ENCODE measurements at places on chromosomes 4 and X.

GRCh38 chr4:17115583-17115982 lies 217.1 kb upstream of the LDB2 start:
- DNase-seq, result peak; percentile 11

GRCh38 chrX:21171181-21171580 lies 203.0 kb upstream of the CNKSR2 start:
- no peak for DNase-seq

- DNase-seq, result no peak
Measured at GRCh38 chrX:146456058-146456457, 353.5 kb upstream of the CXorf51B start.

DNA sequence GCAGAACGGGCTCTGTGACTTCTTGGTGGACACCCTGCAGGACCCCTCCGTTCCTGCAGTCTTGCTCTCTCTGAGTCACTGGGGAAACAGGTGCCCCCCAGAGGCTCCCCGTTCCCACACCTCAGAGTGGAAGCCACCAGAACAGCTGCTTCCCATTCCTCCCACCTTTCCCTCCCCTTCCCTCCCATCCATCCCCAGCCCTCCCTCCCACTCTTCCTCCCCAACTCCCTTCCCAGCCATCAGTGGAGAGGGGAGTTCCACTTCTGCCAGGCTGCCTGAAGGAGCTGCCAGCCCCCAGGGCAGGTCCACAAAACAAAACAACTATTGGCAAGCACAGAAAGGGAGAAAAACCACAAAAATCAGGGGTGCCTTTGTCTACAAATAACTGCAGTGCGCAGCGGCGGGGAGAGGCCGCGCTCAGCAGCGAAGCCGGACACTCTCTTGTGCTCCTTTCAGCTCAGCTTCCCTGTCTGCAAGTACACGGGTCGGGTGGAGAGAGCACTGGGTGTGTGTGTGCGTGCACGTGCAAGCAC lies 8.1 kb downstream of the SSR4 start:
- no peak for DNase-seq

DNA sequence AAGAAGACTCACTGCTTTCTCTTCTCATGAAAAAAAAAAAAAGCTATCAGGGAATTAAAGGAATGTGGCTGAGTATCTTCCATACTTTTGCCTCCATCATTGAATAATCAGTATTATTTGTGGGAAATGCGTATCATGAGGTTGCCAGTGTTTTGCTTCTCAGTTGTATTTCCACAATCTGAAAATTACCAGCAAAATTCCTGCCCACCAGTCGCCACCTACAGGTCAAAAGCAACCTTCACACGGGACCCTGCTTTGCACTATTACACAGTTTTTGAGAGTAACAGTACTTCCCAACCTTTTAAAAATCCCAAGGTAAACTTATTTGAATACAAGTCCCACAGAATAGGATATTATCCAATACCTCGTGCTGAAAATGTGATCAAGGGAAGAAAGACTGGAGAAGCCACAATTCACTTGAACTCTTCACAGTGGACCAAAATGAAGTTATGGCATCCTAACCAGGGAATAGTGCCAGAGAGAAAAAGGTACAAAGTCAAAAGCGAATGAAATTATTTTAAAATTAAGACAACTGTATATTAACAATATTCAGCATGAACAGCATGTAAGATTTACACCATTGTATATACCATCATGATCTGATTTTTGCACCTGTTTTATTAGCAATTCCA lies 30.4 kb downstream of the PGRMC1 start:
- peak; percentile 27 for DNase-seq

DNA sequence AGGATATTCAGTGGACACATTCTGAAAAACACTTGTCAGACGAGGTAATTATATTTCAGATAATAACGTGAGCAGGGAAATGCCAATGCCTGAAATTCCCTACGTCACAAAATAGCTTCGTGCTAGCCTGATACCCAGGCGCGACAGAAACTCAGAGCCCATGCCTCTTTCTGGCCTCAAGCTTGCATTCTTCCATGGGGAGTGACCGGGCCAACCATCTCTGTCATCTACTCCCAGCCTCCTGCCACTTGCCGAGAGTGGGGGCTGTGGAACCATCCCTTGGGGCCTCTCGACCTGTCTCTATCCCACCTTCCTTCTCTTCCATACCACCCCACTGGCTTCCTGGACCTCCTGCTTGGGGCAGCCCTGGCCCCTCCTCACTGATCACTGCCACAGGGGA lies 34.5 kb upstream of the CDKN2AIP start:
- no peak for DNase-seq

DNA sequence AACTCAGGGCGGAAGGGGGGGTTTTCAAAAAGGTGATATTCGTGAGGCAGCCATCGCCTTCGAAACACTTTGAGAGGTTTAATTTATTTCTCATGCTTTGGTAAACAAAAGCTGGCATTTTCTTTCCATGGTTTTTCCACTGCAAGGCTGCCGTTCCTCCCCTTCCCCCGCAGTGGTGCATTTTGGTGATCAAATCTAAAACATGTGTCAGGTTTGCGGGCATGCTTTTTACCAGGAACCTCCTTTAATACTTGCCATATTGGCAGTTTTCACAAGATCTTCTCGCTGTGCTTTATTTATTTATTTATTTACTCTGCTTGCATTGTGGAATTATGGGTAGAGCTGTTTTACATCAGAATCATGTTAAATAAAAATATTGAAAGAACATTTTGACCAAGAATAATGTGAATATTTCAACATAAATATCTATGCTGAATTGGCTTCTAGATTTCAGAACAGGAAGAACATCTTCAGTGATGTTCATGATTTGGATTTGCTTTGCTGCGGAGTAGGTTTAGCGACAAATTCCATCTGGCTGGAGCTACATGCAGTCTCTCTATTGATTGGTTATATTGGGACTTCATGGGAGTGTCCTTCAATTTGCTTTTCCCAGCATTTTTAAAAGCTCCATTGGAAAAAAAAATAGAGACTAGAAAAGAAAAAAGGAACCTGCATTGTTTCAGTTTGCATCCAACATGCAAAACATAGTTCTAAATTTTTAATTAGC lies 54.4 kb downstream of the STOX2 start:
- no peak for DNase-seq

DNA sequence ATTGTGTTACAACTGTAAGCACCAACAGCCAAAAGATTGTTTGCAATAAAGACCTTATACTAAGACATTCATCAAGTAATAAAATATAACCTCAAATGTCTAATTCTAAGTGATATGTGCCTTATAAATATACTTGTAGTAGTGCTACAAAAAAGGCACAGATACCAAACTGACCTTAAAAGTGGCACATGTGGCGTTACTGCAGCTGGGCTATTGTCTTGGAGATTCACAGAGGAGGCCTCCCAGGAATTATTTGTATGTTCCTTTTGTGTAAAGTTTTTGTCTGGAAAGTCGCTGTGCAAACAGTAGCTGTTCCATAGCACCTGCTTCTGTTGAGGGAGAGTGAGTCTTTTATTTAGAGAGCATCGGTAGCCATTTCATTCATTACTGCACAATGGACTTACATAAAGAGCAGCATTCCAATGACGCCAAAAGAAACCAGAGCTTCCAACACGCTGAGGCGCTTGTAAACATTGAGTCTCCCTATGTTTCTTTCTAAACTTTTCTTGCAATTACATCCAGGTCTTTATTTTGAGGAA lies 143.7 kb downstream of the RPA4 start:
- no peak for DNase-seq

DNA sequence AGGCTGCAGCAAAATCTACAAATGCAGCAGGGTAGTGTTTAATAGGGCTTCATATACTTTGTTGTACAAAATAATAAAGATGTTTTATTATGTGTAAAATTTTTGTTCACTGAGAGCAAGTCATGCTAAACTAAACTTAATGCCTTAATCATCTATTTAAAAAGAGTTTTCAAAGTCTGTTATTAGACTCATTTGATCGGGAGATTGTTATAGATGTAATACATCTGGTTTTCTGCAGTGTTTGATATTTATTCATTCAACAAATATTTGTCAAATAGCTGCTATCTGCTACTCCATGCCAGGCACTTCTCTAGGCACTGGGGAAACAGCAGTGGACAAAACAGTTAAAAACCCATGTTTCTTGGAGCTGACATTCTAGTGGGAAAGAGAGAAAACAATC lies 233.6 kb downstream of the FMR1NB start:
- no peak for DNase-seq

DNA sequence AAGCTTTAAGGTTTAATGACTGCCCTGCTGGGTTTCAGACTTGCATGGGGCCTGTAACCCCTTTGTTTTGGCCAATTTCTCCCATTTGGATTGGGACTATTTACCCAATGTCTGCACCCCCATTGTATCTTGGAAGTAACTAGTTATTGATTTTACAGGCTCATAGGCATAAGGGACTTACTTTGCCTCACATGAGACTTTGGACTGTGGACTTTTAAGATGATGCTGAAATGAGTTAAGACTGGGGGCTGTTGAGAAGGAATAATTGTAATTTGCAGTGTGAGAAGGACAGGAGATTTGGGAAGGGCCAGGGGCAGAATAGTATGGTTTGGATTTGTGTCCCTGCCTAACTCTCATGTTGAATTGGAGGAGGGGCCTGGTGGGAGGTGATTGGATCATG lies 260.7 kb downstream of the SNCA start:
- DNase-seq, result no peak

DNA sequence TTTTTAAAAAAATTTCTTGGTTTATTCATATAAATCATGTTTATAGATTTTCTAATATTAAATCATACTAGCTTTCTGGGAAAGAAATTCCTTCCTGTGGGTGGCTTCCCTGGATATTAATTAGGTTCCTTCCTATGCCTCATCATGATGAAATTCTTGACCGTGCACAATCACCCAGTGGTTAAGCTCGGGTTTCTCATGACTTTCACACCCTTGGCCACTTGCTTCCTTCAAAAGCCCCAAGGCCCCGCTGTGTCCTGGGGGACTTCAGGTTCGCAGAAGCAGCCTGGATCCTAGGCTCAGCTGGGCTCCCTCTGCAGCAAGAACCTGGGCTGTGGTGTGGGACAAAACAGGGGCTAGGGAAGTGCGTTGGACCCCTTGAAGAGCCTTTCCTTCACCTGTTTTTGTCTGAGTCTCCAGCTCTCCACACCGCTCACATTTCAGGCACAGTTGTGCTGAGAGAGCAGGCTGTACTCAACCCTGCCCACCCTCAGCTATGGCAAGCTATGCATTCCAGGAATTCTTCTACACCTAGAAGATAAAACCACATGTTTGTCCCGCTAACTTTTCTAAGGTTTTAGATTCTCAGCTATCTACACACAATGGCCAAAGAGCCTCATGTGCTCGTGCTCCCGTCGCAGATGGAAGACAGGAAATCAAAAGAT lies 48.9 kb upstream of the TMSB15B start:
- DNase-seq, result no peak

DNA sequence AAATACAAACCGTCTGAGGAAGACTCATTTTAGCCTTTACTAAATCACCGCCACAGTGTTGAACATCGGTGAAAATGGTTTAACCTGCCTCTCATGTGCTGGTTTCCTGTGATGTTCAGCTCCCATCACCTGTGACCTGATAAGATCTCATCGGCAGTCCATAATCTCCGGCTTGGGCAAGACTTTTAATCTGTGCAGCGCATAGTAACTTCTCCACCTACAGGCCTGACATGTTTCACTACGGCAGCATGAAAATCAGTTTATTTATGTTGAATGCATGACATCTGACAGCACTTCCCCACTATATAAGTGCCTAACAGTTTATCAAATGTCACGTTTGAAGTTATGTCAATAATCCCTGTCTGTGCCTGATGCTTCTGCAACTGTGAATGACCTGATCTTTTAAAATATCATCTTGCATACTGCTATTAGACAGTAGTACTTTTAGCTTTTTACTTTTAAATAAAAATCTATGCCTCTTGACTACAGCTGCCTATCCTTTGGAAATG lies 1919.8 kb upstream of the AGA start:
- no peak for DNase-seq

DNA sequence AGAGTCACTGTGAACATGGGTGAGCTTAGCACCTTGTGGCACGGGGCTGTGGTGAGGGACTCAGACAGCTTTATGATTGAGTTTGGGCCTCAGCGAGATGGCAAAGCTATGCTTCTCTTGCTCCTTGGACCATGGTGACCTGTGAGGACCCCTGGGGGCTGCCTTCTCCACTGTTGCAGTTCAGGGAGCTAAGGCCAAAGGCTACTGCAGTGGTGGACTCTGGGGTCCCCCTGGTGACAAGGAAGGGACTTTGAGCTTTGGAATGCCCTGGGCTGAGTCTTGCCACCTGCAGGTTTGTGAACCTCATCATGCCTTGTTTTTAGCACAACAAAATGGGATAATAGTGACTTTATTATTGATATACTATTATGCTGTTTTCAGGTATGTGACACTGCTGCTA lies 36.5 kb downstream of the TBL1X start:
- DNase-seq, result peak; percentile 23

DNA sequence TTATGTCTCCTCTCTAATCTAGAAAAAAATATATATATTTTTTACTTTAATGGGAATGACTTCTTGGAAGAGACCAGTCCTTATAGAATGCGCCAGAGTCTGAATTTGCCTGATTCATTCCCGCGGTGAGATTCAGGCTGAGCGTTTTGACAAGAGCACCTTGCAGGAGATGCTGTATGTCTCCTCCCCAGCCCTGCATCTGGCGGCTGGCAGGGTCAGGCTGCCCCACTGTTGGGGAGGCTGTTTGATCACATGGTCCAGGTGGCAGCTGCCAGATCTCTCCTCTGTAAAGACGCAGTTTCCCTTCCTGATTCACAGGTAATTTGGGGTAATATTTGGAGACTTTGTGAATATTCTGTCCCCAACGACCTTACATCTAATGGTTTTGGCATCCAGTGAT lies 9.7 kb downstream of the PDZD4 start:
- DNase-seq, result no peak

DNA sequence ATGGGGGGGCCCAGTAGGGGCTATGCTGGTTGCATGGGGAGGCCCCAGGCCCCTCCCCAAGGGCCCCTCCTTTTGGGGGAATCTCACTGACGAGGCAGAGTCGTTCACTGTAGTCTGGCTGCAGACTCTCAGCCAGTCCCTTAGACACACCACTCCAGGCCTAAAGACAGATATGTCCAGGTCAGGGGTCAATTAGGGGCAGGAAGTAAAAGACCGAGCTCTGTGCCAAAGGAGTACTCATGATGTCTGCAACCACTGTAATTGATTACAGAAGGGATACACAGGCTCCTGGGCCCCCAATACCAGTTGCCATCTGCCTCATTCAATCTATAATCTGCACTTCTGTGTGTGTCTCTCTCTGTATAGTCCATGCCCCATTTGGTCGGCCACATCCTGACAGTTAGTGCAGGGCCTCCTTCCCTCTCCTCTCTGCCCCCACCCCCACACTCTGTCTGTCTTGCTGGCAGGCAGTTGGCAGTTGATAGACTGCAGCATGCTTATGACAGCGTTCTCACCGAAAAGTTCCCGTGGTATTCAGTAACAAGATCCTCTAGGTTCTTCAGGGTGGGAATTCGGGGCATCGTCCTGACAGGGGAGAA lies 1.3 kb upstream of the CXorf65 start:
- peak; percentile 90 for DNase-seq

- no peak for DNase-seq
Measured at GRCh38 chr4:94274912-94275311, 67.2 kb downstream of the SMARCAD1 start.

Data from NB4 (cell line).